ENCODE measurements at places on chromosomes 16 and 17. TPM values are rescaled to one million over a fixed set of nuclear protein-coding genes. Genes with fewer than 3 reads are reported as not detected.

The RGS11 gene
- not detected for total RNA-seq

The SP2 gene
- 28.2 TPM for total RNA-seq

The EFNB3 gene
- total RNA-seq = not detected

The CD7 gene
- total RNA-seq = 119 TPM

GRCh38 chr17:5560361-5560988 lies 23.8 kb downstream of the NLRP1 start:
- DNase-seq = no peak

The IRX5 gene
- not detected for total RNA-seq

The LITAFD gene
- 0.75 TPM for total RNA-seq

DNA sequence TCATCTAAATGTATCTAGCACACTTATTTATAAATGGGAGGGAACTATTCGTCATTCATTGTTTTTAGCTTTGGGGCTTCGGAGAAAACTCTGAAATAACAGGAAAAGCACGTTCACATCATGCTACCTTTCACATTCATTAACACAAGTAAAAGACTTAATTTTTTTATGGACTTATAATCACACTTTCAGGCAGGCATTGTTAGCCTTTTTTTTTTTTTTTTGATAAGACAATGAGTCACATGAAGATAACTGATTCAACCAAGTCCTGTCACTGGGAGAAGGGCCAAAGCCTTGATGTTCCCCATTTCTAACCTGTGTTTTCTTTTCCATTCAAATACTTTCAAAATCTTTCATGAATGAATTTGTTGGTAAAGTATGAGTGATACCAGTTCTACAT lies 631.3 kb upstream of the CA10 start:
- DNase-seq = no peak

- no peak for DNase-seq
These were observed 951 bp downstream of the RPL19 start for GRCh38 chr17:39200957-39201510.

The CDRT15 gene
- total RNA-seq = not detected

The NKD1 gene
- 2.8 TPM for total RNA-seq

The ODAD4 gene
- total RNA-seq = 3.7 TPM

DNA sequence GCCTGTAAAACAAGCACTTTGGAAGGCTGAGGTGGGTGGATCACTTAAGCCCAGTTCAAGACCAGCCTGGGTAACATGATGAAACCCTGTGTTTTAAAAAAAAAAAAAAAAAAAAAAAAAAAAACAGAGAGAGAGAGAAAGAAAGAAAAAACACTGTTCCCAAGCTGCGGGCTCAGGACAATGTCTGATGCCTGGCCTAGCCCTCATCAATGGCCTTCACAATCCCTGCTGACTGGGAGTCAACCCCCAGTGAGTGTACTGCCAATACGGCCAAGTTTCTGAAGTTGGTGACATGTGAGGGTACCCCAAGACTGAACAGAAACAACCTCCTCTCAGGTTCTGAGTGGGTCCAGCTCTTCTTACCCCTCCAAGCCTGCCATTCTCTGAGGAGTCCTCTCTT lies 116.5 kb downstream of the ZNF778 start:
- DNase-seq = no peak

The TCAP gene
- total RNA-seq = 1.5 TPM
